ENCODE measurements at places on chromosomes 2 and 18.

DNA sequence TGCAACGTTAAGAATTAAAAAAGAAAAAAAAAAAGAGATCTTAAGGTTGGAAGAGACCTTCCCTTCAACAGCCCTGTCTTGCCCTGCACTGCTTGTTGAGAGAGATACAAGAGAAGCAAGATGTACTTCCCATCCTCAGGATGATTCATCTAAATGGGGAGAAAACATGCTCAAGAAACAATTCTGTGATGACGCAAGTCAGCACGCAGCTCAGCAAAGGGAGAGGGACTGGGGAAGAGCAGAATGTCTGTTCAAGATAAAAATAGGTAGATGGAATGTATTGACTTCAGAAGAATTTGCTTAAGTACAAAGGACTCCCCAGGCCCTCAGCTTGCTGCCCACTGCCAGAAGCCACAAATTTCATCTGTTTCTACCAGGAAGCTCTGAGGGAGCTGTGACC, 198.2 kb upstream of the SPRED2 start:
- DNase-seq: no peak

DNA sequence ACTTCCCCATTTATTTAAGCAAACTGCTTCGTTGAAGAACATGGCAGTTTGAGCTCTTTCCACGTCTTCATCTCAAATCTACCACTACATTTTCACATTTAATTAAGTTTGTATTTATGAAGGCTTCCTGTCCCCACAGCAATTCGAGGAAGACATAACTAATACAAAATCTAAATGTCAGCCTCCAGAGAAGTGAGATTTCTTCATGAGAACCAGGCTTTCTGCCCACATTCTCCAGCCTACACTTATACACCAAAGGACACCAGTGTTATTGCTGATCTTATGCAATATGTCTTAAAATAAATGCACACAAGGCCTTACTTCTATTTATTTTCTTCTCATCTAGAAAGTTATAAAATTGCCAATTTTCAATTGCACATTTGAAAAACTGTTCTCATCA, 1209.3 kb upstream of the FAM98A start:
- DNase-seq: no peak

GRCh38 chr18:34493099-34493544, 217.0 kb upstream of the DTNA start:
- peak; percentile 63 for DNase-seq

DNA sequence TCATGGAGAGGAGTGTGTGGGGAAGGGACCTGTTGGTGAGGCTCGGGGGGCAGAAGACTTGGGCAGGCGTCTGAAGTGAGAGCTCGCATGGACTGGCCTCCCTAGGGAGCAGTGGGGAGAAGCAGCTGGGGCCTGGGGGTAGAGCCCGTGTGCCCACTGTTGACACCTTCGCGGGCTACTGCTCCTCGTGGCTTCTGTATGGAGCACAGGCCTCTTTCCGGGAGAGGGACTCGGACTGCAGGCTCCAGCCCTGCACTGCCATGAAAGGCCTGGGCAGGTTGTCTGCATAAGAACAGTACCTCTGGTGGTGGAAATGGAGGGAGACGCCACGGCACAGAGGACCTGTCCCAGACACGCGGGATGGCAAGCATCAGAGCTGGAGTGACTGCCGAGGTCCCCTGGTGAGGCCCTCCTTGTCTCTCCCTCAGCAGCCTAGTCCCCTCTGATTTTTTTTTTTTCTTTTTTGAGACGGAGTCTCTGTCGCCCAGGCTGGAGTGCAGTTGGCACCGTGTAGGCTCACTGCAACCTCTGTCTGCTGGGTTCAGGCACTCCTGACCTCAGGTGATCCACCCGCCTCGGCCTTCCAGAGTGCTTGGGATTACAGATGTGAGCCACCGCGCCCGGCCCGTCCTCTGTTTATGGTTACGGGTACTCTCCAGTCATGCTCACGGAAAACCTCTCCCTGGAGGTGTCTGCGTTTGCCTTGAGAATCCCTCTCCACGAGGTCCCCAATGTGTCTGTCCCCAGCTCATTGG, 44.7 kb upstream of the PTMA start:
- DNase-seq: no peak

DNA sequence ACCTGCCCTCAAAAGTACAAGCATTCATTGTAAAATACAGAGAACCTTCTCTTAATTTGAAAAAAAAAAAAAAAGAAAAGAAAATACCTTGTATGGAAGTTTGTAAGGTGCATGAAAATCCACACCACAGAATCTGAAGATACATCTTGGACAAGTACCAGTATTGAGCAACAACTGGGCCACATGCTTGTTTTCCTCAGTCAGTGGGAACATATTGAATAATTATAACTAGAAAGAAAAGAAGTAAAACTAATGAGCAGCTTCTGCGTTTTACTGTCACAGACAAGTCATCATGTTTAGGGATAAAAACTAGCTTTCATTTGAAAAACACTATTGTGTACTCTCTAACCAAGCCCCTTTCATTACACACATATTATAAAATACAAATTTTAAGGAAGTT, 5.8 kb upstream of the PEX13 start:
- DNase-seq: peak; percentile 49

DNA sequence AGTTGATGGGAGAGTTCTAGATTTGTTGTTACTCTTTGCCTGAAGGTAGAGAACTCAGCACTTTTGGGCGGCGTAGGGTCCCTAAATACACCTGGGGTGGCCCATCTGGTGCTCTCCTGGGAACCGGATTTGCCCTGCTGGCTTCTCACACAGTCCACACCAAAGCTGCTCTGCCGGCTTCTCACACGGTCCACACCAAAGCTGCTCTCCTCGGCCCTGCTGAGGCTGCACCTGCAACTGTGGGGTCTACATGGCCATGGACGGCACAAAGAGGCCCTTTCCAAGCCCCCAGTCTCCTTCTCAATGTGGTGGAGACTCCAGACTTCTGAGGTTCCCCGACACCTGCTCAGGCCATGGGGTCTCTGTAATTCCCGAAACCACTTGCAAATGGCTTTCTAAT, 124.8 kb upstream of the GPC1 start:
- DNase-seq: no peak

- no peak for DNase-seq
Measured at GRCh38 chr2:172742931-172743540, 7.4 kb downstream of the RAPGEF4 start.

DNA sequence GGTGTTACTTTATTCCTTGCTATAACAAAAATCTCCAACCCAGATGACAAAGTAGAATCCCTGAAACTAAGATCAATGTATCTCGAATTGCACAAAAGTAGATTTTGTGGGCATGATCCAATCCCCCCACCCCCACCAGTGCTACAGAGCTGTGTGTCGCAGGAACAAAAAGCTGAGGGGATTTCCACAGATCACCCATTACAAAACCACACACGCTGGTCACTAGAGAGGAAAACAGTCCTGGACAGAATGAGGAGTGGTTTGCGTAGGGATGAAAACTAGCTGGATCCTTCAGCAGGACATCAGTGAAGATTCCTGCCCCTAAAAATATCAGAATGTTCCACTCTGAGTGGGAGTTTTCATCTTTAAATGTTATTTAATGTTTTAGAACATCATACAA, 165.3 kb upstream of the STK17B start:
- DNase-seq: no peak

- no peak for DNase-seq
Measured at GRCh38 chr2:172551271-172551670, 4.6 kb upstream of the PDK1 start.

DNA sequence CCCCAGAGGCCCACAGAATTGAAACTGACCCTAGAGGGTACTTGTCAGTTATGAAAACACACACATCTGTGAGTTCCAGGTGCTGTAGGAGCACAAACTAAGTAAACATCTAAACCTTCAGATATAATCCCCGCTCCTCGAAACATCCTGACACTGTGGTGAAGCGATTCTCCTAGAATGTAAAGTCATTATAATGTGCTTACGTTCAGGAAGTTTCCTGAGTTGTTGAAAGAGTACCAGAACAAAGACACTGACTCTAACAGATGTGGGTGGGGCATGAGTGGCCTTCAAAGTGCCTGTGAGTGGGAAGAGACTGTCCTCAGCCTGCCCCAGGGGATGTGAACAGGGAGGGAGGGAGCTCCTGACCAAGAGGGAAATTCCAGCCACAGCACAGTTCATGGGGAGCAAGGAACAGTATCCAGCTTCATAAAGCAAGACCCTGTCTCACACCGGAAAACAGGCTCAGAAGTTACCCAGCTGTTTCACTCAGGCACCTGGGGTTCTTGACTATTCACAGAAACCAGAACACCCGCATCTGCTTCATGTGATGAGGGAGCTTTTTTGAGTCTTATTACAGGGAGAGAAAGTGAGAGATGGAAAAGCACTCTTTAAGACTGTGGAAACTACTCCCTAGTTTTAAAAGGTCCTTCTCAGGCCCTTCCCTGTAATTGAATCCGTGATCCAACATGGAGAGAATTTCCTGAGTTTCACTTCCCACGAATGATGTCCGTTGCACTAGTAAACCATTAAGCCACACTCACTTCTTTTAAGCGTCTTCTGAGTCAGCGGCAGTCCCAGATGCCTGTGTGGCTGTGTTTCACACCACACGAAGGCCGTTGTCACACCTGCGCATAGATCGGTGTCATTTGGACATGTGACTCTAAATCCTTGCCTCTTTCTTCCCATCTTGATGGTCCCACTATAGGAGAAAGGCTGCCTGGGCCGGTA, 88.6 kb upstream of the EML6 start:
- peak; percentile 70 for DNase-seq

DNA sequence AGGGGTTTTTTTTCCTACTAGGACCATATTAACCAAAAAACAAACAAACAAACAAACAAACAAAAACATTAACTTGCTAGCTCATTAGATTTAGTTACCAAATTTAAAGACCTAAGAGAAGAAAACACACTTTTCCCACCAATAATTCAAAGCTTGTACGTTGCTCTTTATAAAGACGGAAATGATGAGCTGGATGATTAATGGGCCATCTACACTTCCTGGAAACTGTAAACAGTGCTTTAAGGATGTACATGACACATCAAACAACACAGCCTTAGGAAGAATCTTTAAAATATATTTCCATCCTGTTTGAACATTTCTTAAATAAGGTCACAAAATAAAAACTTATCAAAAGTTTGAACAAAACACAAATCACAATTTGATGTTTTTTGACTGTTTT, 982 bp downstream of the BMP10 start:
- DNase-seq: no peak

GRCh38 chr18:59758106-59758505, 60.9 kb upstream of the CCBE1 start:
- DNase-seq: no peak

DNA sequence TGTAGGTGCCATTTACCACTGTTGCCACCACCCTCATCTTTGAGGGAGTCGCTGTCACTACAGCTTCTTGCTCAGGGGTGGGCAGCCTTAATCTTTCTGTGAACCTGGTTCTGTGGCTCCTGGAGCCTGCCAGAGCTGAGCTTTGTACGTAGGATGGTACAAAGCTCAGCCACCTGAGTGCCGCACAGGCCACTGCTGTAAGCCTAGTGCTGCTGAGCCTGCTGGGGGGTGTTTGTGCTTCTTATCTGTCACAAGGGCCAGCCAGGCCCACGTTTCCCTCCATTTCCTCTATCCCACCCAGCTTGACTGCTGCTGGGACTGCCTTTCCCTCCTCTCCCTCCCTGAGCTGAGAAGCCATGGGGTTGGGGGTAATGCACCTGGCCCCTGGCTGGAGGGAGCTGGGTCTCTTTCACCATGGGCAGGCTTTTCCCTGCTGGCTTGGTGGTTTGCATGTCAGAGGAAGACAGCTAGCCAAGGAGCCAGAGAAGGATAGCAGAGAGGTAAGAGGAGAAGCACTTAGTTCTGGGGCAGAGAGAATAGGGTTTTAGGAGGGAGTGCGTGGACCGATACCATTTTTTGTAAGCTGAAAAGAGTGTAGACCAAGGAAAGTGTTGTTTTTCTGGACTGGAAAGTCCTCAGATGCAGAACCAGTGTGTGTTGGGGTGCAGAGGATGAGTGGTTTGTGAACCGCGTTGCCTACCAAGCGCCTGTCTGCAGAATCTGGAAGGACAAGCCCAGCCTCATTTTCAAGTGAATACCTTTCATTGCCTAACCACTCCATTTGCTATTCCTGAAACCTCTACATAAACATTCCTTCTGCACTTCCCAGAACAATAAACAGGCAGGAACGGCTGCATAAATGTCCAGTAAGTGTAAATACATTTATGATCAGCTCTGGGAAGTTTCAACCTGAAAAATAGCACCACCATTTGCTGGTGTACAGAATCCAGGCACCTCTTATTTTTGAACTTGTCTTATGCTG, 45.1 kb upstream of the FHL2 start:
- no peak for DNase-seq

DNA sequence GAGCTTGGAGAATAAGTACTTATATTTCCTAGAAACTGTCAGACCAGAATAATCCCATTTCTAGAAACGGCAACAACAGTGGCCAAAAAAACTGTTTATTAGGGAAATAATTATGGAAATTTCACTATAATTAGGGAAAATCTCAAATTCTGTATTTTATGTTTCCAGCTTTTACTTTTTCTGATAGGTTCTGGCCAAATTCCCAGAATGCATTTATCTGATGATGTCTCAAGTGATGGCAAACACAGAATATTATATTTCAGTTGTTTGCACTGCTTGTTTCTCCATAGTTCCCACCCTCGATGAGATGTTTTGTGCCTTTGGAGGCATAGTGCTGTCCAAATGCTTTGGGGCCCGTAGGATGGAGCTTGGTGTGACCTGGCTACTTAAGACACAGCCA, 66.9 kb downstream of the AFF3 start:
- no peak for DNase-seq

DNA sequence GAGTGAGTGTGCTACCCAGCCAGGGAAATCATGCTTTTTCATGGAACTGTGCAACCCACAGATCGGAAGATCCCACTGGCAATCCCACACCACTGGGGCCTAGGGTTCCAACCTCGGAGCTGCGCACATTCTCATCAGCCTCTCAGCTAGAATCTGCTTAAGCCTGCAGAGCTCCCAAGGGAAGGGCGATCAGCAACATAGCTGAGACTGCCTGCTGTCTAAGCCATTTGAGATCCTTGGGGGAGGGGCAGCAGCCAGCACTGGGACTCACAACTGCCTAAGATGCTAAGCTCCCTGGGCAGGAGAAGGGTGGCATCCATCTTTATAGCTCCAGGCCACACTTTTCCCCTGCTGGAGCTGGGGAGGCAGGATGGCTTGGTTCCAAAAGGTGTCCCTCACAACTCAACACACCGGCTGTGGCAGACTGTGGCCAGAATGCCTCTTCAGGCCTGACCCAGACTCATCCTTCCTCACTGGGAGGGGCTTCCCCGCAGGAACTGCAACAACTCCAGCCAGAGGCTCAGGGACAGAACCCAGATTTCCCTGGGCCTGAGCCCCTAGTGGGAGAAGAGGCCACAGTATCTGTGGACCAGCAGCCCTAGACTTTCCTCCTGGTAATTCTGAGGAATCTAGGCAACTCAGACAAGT, 1133.3 kb upstream of the PIK3C3 start:
- no peak for DNase-seq
